ENCODE measurements at places on chromosomes 1 and 21. TPM values are rescaled to one million over a fixed set of nuclear protein-coding genes. Genes with fewer than 3 reads are reported as not detected.

Gene MAP10
- 1.0 TPM for total RNA-seq

Gene KIF14
- total RNA-seq: 0.72 TPM

Gene HMGN1
- 63.1 TPM for total RNA-seq

Gene LRRIQ3
- total RNA-seq: 0.38 TPM

Gene CHML
- total RNA-seq: 10.4 TPM

Gene PEX10
- 39.2 TPM for total RNA-seq

Gene PKLR
- total RNA-seq: 2.3 TPM

Gene MATN1
- not detected for total RNA-seq

Gene LRRC3
- 3.9 TPM for total RNA-seq

Gene CDA
- total RNA-seq: 13.1 TPM

Gene IL19
- total RNA-seq: not detected

Gene REN
- not detected for total RNA-seq

Gene PDE9A
- 8.0 TPM for total RNA-seq

Gene FMN2
- not detected for total RNA-seq

Gene C8B
- not detected for total RNA-seq

Gene RNU1-2
- under 0.01 TPM for total RNA-seq

Gene BRINP3
- total RNA-seq: not detected

Gene EXOSC10
- total RNA-seq: 45.7 TPM

Gene DDR2
- total RNA-seq: 7.7 TPM

Gene OSCP1
- total RNA-seq: 15.4 TPM

Gene PRXL2B
- 9.7 TPM for total RNA-seq

Gene SMG7
- 34.4 TPM for total RNA-seq

Gene OR2T29
- total RNA-seq: not detected

Gene FCRL1
- not detected for total RNA-seq

Gene UFC1
- total RNA-seq: 66.9 TPM
